ENCODE measurements at places on chromosomes 4 and X. TPM values are rescaled to one million over a fixed set of nuclear protein-coding genes. Genes with fewer than 3 reads are reported as not detected.

The CTAG1A gene
- total RNA-seq = not detected

The BEX5 gene
- total RNA-seq = 0.50 TPM

The PAGE4 gene
- total RNA-seq = not detected

The CT45A3 gene
- total RNA-seq = not detected

The CACNA1F gene
- total RNA-seq = not detected

The ATP5ME gene
- total RNA-seq = 75.9 TPM

The FREM3 gene
- total RNA-seq = not detected
